GM03348 (cell line): ENCODE measurements at places on chromosomes 6 and 20.

DNA sequence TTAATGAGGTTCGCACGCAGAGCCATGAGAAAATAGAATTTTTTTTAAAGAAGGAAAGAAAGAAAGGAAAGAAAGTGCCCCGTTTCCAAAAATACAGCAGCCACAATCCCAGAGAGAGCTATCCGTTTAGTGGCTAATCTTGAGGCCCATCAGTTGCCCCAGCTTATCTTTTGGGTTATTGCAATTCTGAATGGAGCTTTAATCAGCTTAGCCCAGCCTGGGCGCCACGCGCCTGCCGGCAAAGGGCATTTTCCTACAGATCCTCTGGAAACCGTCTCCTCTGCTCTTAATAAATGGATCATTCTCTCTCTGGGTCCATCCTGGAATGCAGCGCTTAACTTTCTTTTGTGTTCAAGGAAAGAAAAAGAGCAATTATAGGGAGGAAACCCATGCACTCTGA lies 413.3 kb downstream of the MAFB start:
- no peak for DNase-seq

GRCh38 chr6:3371222-3371949 lies 85.5 kb downstream of the SLC22A23 start:
- DNase-seq = no peak

DNA sequence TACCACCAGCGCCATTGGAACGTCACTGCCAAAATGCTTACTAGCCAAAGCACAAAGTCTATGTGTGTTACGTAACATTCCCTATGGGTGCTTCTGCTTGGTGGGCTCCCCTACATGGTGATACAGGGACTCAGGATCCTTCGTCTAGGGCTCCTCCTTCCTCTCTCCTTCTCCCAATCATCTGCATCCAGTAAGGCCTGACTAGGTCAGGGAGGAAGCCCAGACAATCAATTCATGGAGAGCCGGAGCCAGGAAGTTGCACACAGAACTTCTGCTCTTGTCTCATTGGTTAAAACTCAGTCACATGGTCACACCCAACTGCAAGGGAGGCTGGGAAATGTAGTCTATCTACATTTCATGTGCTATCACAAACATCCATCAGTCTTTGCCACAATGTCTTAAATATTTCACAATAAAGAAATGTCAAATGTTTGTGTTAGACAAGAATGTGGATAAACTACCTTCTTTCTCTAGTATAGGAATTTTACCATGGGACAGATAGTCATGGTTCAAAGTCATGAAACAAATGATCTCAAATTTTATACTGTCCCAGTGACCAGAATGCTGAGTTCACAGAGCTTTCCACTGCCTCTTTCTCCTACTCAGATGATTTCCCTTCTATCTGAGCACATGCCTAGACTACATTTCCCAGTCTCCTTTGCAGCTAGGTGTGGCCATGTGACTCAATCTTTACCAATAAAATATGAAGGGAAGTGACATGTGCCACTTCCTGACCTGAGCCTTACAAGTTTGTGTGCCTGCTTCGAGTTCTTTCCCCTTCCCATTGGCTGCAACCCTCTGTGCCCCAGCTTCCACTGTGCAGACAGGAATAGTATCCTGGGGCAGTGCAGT lies 9.3 kb upstream of the KCNK15 start:
- peak; percentile 78 for DNase-seq

DNA sequence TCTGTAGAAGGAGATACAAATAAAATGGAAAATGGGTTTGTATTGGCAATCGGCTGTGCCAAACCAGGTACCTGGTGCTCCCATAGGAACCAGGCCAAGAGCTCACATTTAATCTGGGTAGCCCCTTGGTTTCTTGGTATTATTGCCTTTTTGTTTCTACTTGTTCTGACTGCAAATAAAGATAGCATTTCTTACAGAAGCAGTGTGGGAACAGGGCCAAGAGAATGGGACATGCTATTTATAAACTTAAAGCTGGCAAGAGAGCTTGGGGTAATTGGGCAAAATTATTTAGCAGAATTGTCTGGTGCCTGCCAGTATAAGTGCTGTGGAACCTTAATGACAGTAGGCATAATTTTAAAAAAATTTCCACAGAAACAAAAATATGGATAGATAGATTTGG lies 113.5 kb upstream of the GLP1R start:
- no peak for DNase-seq

GRCh38 chr20:50575865-50576720 lies 65.9 kb downstream of the PTPN1 start:
- peak; percentile 76 for DNase-seq

GRCh38 chr6:165811512-165811911 lies 148.5 kb upstream of the PDE10A start:
- no peak for DNase-seq

- no peak for DNase-seq
Measured at GRCh38 chr6:72627539-72627938, 5.7 kb downstream of the KCNQ5 start.

DNA sequence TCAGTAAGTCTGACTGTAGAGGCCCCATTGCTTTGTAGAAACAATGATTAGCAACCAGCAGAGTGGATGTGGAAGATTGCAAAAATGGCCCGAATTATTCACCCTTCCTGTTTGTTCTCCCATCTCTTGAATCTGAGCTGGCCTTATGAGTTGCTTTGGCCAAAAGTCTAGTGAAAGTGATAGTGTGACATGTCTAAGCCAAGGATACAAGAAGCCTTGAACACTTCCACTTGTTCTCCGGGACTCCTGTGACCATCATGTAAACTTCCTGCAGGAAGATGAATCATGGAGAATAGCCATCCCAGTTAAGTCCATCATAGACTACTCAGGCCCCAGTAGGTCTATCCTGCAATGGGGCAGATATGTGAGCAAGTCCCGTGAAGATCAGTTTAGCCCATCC lies 252.0 kb upstream of the JAG1 start:
- DNase-seq = no peak

- no peak for DNase-seq
Measured at GRCh38 chr6:41049521-41049920, 3.5 kb upstream of the APOBEC2 start.

DNA sequence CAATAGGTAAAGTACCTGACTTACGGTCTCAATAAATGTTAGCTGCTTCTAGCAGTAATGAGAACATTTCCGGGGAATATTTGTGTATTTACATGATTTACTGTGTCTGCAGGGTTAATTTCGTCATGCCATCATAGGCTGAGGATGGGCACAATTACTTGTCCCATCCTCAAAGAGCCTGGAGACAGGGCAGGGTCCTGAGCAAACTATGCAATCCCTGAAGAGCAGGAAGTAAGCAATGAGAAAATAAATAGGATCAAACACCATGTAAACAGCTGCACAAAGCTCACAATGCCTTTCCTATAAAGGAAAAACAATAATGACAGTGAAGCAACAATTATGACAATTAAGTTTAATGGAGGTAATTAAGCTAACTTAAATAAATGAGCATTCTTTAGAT lies 114.6 kb upstream of the FOXQ1 start:
- DNase-seq = no peak

GRCh38 chr20:46027245-46027853 lies 1.7 kb upstream of the SLC12A5 start:
- DNase-seq = peak; percentile 78

GRCh38 chr6:117676577-117677218 lies 1.4 kb downstream of the NUS1 start:
- no peak for DNase-seq

DNA sequence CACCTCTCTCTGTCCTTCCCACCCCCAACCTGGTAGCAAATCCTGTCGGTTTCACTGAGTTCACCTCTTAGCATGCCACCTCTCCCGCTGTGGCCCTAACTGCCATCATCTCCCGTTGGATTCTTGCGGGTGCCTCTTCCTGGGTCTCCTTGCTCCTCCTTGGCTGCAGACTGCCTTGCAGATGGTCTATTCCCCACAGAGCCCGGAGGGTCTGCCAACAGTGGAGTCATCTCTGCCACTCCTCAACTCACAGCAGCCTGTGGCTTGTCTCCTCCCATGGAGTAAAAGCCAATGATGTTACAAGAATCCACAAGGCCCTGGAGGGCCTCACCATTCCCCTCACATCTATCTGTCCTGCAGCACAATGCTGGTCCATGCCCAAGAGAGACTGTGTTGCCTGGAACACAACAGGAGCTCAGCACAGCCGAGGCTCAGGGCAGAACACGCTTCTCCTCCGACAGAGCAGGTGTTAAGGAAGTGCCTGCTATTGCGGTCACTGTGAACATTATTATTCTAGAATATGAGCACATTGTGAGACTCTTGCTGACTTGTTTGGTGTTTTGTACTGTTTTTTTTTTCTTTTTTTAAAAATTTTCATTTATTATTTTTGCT lies 241.8 kb upstream of the SULF2 start:
- DNase-seq = no peak

DNA sequence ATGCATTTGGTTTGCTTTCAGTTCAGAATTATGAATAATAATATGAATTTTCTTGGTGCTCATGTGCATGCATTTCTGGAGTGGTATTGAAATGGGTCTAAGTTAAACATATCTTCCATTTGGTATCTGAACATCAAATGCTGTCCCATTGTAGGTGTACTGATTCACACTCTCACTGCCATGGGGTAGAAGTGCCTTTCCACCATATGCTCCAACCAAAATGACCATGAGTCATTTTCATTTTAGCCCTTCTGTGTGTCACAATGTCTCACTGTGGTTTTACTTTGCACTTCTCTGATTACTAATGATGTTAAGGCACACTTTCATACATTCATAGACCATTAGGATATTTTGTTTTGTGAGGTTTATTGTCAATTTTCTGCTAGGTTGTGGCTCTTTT lies 211.9 kb downstream of the HAO1 start:
- no peak for DNase-seq

- no peak for DNase-seq
Measured at GRCh38 chr6:23522792-23523547, 603.0 kb upstream of the NRSN1 start.

GRCh38 chr6:148829415-148830101 lies 82.7 kb downstream of the UST start:
- no peak for DNase-seq

DNA sequence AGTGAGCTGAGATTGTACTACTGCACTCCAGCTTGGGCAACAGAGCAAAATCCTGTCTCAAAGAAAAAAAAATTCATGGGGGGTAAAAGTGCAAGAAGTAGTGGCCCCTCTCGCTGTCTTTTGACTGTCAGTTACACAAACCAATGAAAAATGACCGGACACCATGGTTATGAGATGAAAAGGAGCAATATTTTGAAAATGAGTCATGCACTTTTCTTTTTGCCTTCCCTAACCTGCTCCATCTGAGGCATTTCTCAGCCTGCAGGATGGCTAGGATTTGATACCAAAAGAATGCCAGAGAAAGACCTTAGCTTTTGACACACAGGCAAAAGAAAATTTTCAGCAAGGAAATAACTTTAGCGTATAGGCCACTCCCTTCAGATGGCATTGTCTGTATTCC lies 181.7 kb upstream of the ARID1B start:
- DNase-seq = no peak

DNA sequence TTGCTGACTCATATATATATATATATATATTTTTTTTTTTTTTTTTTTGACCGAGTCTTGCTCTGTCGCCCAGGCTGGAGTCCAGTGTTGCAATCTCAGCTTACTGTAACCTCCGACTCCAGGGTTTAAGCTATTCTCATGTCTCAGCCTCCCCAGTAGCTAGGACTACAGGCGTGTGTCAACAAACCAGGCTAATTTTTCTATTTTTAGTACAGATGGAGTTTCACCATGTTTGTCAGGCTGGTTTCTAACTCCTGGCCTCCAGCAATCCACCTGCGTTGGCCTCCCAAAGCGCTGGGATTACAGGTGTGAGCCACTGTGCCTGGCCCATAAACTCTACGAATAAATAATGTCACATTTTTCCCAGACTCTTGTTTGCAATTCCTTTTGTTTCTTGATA lies 4.8 kb downstream of the LRP11 start:
- DNase-seq = no peak

DNA sequence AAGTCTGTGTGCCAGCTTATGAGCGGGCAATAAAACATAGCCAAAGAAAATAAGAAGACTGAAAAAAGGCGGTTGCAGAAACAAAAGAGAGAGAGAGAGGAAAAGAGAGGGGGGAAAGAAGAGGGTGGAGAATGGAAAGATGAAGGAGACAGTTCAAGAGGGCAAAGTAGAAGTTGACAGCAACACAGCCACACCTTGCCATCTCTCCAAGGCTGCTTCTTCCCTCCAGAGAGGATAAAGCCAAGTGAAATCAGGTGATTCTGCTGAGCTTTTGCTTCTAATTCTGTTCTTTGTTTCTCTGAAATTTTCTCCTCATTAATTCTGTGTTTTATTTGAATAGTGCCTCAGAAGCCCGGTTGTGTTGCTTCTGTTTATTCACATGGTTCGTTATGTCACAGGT lies 48.5 kb downstream of the PTPRK start:
- no peak for DNase-seq

GRCh38 chr6:53724501-53724900 lies 58.9 kb upstream of the KLHL31 start:
- no peak for DNase-seq

DNA sequence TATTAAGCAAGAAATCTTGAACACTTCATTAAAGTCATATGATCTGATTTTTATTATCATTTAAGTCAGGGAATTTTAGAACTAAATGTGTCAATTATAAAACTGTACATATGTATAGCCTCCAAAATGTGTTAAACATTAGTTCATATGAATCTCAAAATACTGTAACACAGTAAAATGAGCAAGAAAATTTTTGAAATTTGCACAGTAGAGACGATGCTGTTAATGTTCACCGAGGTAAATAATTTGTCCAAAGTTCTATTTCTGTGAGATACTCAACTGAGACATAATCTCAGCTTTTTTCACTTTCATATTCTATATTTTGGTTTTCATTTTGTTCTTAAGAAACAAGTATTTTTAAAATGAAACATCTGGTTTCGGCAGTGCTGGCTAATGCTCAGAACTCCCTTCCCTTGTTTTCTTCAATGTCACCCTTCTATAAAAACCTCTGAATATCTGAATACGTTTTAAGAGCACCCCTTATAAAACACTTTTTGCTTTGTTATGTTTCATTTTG lies 353.1 kb downstream of the LAMA2 start:
- DNase-seq = no peak

- no peak for DNase-seq
Measured at GRCh38 chr6:135088281-135088680, 33.7 kb upstream of the HBS1L start.

GRCh38 chr6:72367439-72367838 lies 254.4 kb upstream of the KCNQ5 start:
- no peak for DNase-seq

- DNase-seq = no peak
Measured at GRCh38 chr6:236519-236918, 55.8 kb upstream of the DUSP22 start.

DNA sequence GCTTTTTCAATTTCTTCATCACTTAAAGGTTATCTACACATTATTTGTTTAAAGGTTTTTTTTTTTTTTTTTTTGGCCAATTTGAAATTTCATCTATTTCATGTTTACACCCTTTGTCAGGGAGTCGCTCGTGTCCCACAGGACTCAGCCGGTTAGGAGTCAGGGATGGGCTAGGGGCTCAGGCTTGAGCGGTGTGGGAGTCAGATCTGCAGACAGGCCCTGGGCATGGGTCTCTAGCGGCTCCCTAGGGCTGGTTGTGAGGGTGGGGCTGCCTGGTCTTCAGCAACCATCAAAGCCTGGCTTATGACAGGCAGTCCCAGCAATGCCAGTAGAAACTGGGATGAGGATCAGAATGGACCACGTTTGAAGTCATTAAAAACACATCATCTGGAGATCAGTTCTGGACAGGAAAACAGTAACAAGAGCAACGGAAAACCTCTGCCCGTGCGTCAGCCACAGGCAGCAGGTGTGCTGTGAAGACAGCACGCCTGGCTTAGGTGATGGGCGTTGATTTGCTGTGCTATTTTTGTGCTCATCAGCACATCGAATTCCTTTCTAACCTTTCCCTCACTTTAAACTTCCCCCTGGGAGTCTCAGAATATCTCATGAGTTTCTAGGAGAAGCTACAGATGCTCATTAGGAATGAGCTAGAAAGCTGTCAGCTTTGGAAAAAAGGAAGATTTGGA lies 91.3 kb upstream of the MPC1 start:
- no peak for DNase-seq
